K562 (cell line): ENCODE measurements at places on chromosomes 16 and 17.

DNA sequence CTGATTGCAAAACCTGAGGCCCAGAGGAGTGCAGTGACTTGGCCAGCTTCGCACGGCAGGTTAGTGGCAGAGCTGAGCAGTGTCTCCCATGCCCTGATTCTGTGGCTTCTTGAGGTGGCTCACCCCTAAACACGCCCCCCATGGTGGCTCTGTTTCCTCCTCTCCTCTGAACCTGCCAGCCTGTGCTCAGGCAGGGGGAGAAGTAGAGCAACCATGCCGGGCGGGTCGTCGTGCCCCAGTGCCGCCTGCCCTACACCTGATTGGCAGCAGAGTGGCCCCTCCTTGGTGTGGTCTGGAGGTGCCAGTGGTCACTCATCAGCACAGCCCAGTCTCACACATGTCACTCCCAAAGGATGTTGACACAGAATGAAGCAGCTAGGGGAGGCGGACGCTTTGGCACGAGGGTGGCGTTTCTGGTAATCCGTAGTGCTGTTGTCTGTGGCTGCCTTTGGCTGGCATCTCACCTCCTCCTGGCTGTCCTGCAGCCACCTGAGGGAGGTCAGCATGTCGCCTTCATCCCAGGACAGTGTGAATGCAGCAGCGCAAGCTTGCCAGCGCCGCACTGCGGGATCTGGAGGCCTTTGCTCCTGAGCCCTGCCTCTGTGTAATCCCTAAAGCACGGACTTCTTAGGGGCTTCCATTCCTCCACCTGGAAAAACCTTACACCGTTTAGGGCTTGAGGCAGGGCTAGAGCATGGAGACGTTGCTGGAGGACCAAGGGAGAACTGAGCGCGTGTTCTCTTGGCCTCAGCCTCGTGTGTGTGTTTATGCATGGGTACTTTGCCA is 294.7 kb downstream of the SEC14L1 start:
- H3K36me3 ChIP-seq = peaks cover 13% of the 10 kb centered on the region; the same call in 1 of the 3 replicates
- H3K4me1 ChIP-seq = peaks cover 58% of the 10 kb centered on the region
- no peaks in the 10 kb centered on the region for H3K27me3 ChIP-seq
- no peak overlapping the region for H3K27ac ChIP-seq
- no peak for DNase-seq

DNA sequence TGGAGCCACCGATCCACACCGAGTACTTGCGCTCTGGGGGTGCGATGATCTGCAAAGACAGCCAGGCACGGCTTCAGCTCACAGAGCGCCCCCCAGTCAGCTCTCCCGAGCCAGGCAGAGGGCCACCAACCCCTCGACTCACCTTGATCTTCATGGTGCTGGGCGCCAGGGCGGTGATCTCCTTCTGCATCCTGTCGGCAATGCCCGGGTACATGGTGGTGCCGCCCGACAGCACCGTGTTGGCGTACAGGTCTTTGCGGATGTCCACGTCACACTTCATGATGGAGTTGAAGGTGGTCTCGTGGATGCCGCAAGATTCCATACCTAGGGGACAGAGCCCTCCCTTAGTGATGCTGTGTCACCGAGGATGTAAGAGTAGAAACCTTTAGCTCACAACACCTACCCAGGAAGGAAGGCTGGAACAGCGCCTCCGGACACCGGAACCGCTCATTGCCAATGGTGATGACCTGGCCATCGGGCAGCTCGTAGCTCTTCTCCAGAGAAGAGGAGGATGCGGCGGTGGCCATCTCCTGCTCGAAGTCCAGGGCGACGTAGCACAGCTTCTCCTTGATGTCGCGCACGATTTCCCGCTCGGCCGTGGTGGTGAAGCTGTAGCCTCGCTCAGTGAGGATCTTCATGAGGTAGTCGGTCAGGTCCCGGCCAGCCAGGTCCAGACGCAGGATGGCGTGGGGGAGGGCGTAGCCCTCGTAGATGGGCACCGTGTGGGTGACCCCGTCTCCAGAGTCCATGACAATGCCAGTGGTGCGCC is 1.6 kb downstream of the ACTG1 start:
- DNase-seq = no peak
- H3K4me1 ChIP-seq = peaks cover 35% of the 10 kb centered on the region; the same call in 2 of the 3 replicates
- H3K27ac ChIP-seq = peak overlapping the region; percentile 84
- H3K36me3 ChIP-seq = peaks cover 37% of the 10 kb centered on the region
- no peaks in the 10 kb centered on the region for H3K27me3 ChIP-seq

DNA sequence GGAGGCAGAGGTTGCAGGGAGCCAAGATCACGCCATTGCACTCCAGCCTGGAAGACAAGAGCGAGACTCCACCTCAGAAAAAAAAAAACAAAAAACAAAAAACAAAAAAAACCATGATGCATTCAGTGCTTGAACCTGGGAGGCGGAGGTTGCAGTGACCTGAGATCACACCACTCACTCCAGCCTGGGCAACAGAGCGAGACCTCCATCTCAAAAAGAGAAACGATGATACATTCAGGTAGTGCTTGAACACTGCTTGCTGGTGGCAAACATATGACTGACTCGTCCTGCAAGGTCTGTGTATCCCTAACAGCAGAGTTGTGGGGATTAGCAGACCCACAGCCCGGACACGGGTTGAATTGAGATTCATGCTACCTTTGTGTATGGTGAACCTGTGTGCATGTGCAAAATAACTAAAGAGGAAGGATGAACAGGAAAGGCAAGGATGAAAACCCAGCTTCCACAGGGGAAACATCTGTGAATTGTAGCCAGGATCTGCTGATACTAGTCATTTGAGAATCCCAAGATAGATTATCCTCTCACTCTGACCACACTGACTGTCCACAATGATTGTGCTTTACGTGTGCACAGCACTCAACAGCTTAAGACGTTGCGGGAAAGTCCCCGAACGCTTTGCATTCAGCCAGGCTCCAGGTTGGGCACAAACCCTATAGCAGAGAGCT is 52.4 kb upstream of the MRPS23 start:
- H3K36me3 ChIP-seq = no peaks in the 10 kb centered on the region
- no peaks in the 10 kb centered on the region for H3K4me1 ChIP-seq
- peaks cover 58% of the 10 kb centered on the region for H3K27me3 ChIP-seq
- H3K27ac ChIP-seq = no peak overlapping the region
- no peak for DNase-seq

GRCh38 chr16:84532291-84532724 is 27.8 kb upstream of the MEAK7 start:
- no peak overlapping the region for H3K4me3 ChIP-seq
- peaks cover 19% of the 10 kb centered on the region for H3K4me1 ChIP-seq
- no peak overlapping the region for H3K27ac ChIP-seq
- DNase-seq = no peak
- no peaks in the 10 kb centered on the region; the same call in 2 of the 3 replicates for H3K27me3 ChIP-seq

- H3K27me3 ChIP-seq = peaks cover 48% of the 10 kb centered on the region
- no peaks in the 10 kb centered on the region for H3K36me3 ChIP-seq
- H3K4me3 ChIP-seq = no peak overlapping the region
- no peak overlapping the region for H3K27ac ChIP-seq
These were observed 270.6 kb downstream of the CPPED1 start for GRCh38 chr16:12532871-12533610.

DNA sequence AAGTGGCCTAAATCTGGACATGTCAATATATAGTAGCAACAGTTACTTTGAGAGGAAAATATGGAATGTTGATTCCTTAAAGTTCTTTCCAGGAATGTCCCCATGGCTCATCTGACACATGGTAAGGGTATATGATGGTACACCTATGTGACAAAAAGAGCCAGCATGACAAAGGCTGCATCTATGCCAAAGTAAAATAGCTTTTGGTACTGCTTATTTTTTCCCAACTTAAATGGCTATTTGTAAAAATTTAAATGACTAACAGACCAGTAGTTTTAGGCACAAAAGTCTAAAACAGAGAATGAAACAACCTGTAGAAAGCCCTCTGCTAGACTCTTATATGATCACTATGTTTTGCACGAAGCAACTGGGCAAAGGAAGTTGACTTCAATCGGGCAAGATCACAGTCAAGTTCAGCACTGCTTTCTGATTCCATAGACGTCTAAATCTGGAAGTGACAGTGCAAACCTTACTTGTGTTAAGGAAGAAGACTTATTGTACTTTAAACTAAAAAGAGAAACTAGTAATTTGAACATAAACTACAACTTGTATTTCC is 135.1 kb downstream of the SKAP1 start:
- H3K27ac ChIP-seq = peak overlapping the region; percentile 41; the same call in 1 of the 3 replicates
- no peaks in the 10 kb centered on the region for H3K4me1 ChIP-seq
- no peaks in the 10 kb centered on the region for H3K36me3 ChIP-seq

DNA sequence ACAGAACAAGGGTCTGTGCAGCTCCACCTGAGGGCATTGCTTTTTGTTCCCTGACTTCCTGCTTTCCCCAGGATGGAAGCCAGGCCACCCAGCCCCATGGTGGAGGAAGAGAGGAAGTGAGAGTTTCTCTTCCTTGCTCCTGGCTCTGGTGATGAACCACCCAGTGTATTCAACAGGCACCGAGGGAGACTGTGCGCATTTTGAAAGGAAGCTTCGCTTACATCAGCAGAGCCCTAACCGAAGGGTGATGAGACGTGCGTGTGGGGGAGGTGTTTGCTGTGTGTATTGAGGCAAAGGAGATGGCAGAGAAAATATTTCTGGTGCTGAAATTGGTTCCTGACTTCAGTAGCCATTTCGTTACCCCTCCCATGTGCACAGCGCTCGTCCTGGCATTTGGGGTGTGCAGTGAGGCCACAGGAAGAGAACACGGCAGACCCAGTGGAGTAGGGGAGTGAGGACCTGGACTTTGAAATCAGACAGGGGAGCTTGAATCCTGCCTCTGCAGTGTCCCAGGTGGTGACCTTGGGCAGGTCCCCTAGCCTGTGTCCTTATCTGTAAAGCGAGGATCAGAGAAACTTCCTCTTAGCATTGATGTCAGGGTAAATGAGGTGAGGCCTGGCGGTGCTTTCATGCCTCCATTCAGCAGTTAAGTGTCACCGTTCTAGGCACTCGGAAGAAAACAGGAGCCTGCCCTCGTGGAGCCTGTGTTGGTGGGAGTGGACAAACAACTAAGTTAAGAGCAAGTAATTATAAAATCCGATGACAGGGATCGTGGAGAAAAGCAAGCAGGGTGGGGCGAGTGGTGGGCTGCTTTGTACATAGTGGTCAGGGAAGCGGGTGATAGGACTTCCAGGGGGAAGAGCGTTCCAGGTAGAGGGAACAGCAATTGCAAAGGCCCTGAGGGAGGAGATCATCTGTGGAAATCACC is 7.4 kb downstream of the CMIP start:
- no peak for DNase-seq
- H3K27me3 ChIP-seq = no peaks in the 10 kb centered on the region
- H3K4me1 ChIP-seq = peaks cover 68% of the 10 kb centered on the region
- peak overlapping the region; percentile 80 for H3K27ac ChIP-seq
- peaks cover 33% of the 10 kb centered on the region; the same call in 2 of the 3 replicates for H3K36me3 ChIP-seq
- H3K4me3 ChIP-seq = peak overlapping the region; percentile 10; the same call in 1 of the 2 replicates

DNA sequence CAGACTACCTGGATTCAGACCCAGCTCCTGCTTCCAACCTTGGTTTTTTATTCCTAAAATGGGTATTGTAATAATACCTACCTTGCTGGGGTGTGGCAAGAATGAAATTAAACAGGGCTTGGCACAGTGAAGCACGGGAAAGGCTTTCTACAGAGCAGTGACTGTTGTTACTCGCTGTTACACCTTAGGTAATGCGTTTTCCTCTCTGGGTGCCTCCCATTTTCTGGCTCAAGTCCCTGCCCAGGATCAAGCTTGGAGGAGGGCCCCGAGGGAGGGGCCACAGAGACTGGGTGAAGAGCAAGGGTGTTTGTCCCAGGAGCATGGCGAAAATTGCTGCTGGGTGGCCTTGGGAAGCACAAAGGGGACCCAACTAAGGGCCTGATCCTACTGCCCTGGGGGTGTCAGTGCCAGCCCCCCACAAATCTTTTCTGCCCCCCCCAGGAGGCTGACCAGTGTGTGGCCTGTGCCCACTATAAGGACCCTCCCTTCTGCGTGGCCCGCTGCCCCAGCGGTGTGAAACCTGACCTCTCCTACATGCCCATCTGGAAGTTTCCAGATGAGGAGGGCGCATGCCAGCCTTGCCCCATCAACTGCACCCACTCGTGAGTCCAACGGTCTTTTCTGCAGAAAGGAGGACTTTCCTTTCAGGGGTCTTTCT is 13.3 kb downstream of the MIEN1 start:
- H3K36me3 ChIP-seq = no peaks in the 10 kb centered on the region
- H3K27ac ChIP-seq = no peak overlapping the region
- DNase-seq = no peak
- H3K4me3 ChIP-seq = no peak overlapping the region
- no peaks in the 10 kb centered on the region for H3K27me3 ChIP-seq
- peaks cover 13% of the 10 kb centered on the region for H3K4me1 ChIP-seq
